Tongue (tissue), 3 donors: ENCODE measurements at places on chromosomes 1 and 21. TPM values are rescaled to one million over a fixed set of nuclear protein-coding genes. Genes with fewer than 3 reads are reported as not detected.

The ACTN2 gene
- 1,156 TPM for total RNA-seq

The LYPLAL1 gene
- total RNA-seq: 68.0 TPM

The FCRL3 gene
- total RNA-seq: not detected

The CREG1 gene
- total RNA-seq: 47.0 TPM

The TARBP1 gene
- 29.5 TPM for total RNA-seq

The C1orf167 gene
- 1.3 TPM for total RNA-seq

The CBR3 gene
- total RNA-seq: 6.5 TPM

The OR10X1 gene
- not detected for total RNA-seq

The MATN1 gene
- not detected for total RNA-seq

The PTAFR gene
- total RNA-seq: 1.3 TPM

The PLPP3 gene
- 191 TPM for total RNA-seq

The MMEL1 gene
- not detected for total RNA-seq

The FAM89A gene
- total RNA-seq: 2.1 TPM

The HES5 gene
- 2.8 TPM for total RNA-seq

The CYP4A11 gene
- total RNA-seq: not detected

The RAD54L gene
- total RNA-seq: 2.7 TPM

The KIRREL1 gene
- 46.2 TPM for total RNA-seq

The DDAH1 gene
- total RNA-seq: 43.8 TPM

The CRYAA gene
- total RNA-seq: not detected

The KCNT2 gene
- 10.5 TPM for total RNA-seq

The CREB3L4 gene
- 12.0 TPM for total RNA-seq

The GUCA2A gene
- total RNA-seq: not detected

The VASH2 gene
- total RNA-seq: 17.3 TPM

The NBL1 gene
- 29.5 TPM for total RNA-seq

The CRP gene
- total RNA-seq: not detected

The TSACC gene
- not detected for total RNA-seq

The SPAG17 gene
- 1.1 TPM for total RNA-seq

The TPTE gene
- total RNA-seq: not detected

The TNNT2 gene
- 98.3 TPM for total RNA-seq

The E2F2 gene
- 6.2 TPM for total RNA-seq

The TMPRSS15 gene
- not detected for total RNA-seq

The OR2L8 gene
- total RNA-seq: not detected

The CAP1 gene
- total RNA-seq: 117 TPM

The CFHR4 gene
- not detected for total RNA-seq

The OR2T11 gene
- total RNA-seq: not detected

The RNU1-3 gene
- under 0.01 TPM for total RNA-seq

The CFHR1 gene
- not detected for total RNA-seq

The FCER1G gene
- total RNA-seq: 4.4 TPM

The RORC gene
- total RNA-seq: 13.7 TPM

The LDLRAD1 gene
- total RNA-seq: not detected

The PLA2G4A gene
- 8.4 TPM for total RNA-seq

The SELENBP1 gene
- 40.3 TPM for total RNA-seq

The PRKAA2 gene
- total RNA-seq: 81.1 TPM

The LDLRAD2 gene
- total RNA-seq: 0.21 TPM
